ENCODE measurements at places on chromosomes 6 and 20.
A peak's percentile ranks its signal among the peaks of the same experiment; 100 is the strongest.

- peak; percentile 46 for DNase-seq
Measured at GRCh38 chr6:70706491-70707123, 38.9 kb downstream of the SMAP1 start.

DNA sequence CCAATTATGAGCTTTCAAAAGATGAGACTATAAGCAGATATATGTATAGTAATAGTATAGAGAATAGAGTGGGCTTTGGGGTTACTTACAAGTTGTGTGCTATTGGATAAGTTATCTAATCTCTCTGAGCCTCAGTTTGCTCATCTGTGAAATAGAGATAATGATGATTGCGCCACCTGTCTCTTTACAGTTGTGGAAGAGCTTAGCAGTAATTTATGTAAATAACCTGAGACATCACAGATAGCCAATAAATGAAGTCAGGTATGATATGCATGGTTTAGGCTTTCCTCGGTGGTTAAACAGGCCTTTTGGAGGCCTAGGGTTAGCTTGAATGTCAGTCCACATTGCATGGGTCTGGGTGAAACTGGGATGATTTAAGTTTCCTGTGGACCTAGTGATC lies 29.8 kb upstream of the SCUBE3 start:
- DNase-seq, result no peak

GRCh38 chr6:35730745-35731413 lies 6.0 kb upstream of the ARMC12 start:
- no peak for DNase-seq

- DNase-seq, result peak; percentile 42
Measured at GRCh38 chr6:170152124-170152926, 138.6 kb downstream of the DLL1 start.

DNA sequence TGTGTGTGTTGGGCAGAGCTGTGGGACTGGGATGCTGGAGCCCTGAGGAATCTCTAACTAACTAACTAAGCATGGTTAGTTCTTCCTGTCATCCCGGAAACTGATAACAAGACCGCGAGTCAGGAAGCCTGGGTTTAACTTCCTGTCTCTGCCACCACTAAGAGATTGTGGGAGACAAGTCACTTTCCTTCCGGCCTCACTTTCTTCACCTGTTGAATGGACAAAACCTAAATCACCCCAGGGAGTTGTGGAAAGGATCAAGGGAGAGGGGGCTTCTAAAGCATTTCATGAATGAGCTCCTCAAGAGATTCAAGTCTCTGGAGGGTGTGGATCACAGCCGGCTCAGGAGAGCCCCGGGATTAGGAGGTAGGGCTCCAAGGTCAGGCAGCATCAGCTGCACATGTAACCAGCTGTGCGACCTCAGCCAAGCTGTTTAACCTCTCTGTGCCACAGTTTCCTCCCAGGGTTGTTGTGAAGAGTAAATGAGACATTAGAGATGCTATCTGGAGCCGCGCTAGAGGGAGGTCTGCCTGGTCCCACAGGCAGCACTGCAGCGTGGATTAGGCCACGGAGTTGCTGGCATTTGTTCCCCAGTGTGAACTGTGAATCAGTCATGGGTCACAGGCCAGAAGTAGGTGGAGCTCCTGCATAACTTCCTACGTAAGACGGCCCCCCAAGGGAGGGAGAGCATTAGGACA lies 105.1 kb downstream of the TOX2 start:
- DNase-seq, result no peak

DNA sequence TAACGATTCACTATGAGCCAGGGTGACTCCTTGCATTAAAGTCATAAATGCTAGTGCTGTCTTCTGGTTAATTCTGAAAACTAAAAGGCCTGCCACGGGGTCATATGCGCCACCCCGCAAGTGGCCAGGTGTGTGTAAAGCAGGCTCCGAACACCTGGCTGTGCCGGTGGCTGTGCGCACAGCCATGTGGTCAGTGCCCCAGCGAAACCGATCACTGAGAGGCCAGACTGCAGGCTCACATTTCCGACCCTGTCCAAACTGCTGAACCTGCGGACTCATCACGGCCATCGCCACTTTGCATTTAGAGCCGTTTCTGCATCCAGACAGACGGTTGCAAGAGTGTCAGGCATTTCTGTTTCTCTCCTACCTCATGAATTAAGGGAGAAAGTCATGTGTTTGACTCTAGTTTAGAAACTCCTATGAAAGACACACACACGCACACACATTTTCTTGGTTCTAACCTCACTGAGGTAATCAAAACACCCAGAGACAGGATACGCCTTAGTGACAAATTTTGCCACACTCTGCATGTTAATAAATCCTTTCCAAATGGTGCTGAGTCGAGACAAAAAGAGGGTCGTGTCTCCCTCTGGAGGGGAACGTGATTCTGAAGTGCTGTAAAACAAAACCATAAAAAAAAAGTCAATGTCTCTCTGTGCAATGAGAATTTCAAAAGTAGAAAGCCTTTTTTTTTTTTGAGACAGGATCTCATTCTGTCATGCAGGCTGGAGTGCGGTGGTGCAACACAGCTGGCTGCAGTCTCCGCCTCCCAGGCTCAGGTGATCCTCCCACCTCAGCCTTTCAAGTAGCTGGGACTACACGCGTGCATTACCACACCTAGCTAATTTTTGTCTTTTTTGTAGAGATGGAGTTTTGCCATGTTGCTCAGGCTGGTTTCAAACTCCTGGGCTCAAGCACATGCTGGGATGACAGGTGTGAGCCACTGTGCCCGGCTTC lies 31.0 kb upstream of the TCFL5 start:
- DNase-seq, result no peak

- no peak for DNase-seq
Measured at GRCh38 chr6:35280903-35281302, 16.7 kb upstream of the DEF6 start.
